SJSA1 (cell line): ENCODE measurements at places on chromosomes 7 and 10. TPM values are rescaled to one million over a fixed set of nuclear protein-coding genes. Genes with fewer than 3 reads are reported as not detected.

Gene PALD1
- total RNA-seq: not detected in 2 replicates

GRCh38 chr10:69912589-69912988 lies 110.9 kb downstream of the COL13A1 start:
- DNase-seq: no peak

GRCh38 chr7:27183682-27184336 lies 1.2 kb downstream of the HOXA11 start:
- peak; percentile 42 for DNase-seq

Gene AIFM2
- total RNA-seq: 11.7 and 12.3 TPM in 2 replicates

- no peak for DNase-seq
These were observed 31.6 kb downstream of the PPIF start for GRCh38 chr10:79378647-79379511.

- DNase-seq: peak; percentile 62
These were observed 128.7 kb downstream of the C10orf105 start for GRCh38 chr10:71590781-71591350.

DNA sequence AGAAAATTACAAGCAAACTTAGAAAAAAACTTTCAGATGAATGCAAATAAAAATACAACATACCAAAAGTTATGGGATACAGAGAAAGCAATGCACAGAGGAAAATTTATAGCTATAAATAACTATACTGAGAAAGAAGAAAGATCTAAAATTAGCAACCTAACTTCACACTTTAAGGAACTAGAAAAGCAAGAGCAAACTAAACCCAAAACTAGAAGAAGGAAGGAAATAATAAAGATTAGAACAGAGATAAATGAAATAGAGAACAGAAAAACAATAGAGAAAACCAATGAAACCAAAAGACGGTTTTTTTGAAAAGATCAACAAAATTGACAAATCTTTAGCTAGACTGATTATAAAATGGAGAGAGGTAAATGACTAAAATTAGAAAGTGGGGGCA lies 9.6 kb upstream of the STRA8 start:
- no peak for DNase-seq

Gene NXPH1
- not detected in 2 replicates for total RNA-seq

DNA sequence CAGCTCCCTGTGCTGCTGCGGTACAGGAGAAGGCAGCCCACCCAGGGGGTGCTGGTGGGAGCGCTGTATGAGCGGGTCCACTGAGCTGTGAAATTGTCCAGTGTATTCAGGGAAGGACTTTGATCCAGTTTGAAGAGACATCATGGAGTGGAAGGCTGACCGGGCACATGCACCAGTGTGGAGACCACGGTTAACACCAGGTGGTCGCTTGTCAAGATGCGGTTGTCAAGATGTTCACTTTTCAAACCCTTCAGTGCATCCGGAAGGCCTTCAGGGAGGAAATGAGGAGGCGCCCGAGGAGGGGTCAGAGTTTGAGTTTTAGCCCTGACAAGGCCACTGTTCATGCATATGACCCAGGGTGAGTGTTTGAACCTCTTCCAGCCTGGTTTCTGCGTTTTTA lies 6.1 kb downstream of the DOCK1 start:
- DNase-seq: no peak

DNA sequence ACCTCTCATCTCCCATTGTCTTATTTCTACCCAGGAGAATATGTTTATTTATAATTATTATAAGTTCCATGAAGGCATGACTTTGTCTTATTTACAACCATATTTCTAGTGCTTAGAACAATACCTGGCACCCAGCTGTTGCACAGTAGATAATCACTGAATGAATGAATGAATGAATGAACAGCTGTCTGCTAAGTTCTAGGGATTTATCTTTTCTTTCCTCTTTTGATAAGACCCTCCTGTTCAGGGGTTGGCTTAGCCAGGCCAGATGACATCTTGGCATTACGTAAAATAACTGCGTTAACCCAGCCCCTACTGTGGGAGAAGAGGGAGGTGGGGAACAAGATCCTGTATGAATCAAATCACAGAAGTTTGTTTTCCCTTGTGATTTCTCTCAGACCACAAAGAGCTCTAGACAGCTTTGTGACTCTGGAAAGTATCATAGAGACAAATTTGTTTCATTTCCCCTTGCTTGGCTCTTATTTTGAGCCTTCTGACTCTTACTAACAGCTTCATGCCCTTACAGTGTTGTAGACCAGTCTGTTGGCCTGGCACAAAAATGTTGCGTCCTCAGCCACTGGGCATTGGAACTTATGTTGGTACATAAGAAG lies 8.4 kb downstream of the ZNF862 start:
- DNase-seq: no peak

DNA sequence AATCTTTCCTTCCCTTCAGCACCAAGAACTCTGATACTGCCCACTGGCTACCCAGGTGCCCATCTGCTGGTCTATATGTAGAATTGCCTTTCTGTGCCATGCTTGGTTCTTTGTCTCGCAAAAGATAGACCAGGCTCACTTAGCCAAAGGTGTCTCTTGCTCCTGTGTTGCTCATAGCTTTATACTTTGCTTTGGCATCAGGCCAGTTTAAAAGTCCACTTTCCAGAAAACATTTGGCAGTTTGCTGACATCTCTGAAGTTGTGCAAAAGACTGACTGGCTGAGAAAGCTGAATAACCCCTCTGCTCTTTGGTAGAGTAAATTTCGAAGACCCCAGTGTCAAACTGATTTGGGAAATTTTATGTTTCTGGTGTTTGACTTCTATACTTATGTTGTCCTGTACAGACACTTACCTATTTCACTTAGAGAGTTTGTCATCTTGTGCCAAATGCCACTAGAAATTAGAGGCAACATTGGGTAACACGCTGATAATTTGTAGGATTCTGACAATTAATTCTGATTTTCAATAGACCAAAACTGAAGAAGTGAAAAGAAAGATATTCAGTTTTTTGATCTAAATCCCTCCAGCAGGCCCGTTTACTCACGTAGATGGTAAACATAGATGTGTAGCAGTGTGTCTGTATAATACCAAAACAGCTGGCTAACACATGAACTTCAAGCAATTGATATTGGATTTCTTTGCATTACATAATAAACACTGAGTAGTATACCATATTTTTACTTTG lies 91.1 kb downstream of the CPED1 start:
- DNase-seq: no peak

DNA sequence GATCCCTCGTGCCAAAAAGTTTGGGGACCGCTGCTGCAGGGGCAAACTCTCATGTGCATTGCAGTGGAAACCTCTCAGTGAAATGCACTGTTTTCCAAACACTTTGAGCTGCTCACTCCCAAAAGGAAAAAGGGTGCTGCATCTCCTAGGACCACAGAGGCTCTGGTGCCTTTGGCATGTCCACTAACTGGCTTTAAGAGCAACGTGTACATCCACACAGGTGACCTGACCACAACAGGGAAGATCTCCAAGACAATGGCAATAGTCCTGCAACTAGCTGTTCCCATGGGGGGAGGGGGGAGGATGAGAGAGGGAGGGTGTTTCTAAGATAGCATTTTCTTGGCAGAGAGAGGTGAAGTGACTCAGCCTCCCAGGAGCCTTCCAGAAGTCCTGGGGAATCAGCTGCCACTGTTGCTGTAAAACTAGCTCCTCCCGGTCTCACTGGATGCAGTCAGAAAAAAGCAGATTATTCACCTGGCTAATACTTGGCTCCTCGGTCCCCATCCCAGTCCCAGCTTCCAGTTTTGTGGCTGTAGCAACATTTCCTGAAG lies 181.7 kb downstream of the HECW1 start:
- peak; percentile 19 for DNase-seq

Gene LBX1
- not detected in 2 replicates for total RNA-seq

DNA sequence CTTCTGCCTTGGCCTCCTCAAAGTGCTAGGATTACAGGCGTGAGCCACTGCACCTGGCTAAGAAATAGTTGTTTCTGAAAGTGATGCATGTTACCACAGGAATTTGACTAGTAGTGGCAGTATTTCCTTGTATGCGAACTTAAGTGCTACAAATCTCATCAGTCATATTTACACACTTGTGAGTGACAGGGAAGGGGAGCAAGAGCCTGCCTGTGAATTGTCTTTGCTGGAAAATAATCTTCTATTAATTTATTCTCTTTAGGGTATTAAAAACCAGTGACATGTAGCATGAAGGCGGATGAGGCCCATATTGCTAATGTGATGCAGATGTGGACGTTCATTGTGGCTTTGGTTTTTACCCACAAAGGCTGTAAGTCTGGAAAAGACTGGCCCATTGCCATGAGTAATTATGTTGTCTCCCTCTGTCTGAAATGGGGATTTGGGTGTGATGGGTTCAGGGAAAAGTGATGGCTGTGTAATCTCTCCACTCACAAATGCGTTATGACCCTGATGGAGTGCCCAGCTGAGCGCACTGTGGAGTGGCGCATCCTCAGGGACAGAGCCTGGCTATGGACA lies 97.6 kb downstream of the CCNY start:
- peak; percentile 78 for DNase-seq

Gene ARF5
- total RNA-seq: 154 and 169 TPM in 2 replicates

GRCh38 chr7:90773269-90773668 lies 177.1 kb downstream of the CDK14 start:
- DNase-seq: no peak

DNA sequence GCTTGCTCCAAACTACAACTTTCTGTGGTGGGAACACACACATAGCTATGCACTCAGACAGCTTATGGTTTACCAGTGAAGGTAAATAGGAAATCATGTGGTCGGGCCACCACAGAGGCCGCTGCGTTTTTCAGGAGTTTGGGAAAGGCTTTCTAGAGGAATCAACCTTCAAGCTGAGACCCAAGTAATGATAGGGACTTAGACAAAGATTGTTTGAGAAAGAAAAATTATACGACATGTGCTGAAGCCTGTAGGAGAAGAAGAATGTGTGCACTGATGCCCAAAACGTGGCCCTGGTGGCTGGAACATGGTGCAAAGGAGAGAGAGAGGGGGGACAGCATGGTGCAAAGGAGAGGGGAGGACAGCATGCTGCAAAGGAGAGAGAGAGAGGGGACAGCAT lies 61.2 kb upstream of the VIPR2 start:
- DNase-seq: no peak

- DNase-seq: no peak
These were observed 441 bp upstream of the VENTX start for GRCh38 chr10:133237241-133237587.
